Foreskin keratinocyte (primary cell): ENCODE measurements at places on chromosomes 12 and 14.

- DNase-seq, result no peak
Measured at GRCh38 chr12:96327889-96328288, 72.3 kb downstream of the CDK17 start.

DNA sequence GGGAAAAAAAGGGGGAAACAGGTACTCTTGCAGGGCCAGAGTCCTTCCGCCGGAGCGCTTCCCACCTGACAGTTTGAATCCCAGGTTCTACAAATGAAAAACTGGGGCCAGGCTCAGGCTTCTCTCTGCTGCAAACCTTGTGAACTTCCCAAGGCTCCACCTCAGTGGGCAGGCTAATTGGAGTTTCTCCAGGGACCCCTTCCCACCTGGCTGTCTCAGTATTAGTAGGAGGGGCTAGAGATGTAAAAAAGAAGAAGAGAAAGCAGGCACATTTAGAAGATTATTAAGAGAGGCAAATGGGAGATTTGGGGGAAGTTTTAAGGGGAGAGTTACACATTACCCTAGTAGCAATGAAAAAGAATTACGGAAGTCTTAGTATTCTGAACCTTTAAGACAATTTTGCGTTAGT, 20.0 kb upstream of the CLEC2D start:
- DNase-seq, result peak; percentile 23

DNA sequence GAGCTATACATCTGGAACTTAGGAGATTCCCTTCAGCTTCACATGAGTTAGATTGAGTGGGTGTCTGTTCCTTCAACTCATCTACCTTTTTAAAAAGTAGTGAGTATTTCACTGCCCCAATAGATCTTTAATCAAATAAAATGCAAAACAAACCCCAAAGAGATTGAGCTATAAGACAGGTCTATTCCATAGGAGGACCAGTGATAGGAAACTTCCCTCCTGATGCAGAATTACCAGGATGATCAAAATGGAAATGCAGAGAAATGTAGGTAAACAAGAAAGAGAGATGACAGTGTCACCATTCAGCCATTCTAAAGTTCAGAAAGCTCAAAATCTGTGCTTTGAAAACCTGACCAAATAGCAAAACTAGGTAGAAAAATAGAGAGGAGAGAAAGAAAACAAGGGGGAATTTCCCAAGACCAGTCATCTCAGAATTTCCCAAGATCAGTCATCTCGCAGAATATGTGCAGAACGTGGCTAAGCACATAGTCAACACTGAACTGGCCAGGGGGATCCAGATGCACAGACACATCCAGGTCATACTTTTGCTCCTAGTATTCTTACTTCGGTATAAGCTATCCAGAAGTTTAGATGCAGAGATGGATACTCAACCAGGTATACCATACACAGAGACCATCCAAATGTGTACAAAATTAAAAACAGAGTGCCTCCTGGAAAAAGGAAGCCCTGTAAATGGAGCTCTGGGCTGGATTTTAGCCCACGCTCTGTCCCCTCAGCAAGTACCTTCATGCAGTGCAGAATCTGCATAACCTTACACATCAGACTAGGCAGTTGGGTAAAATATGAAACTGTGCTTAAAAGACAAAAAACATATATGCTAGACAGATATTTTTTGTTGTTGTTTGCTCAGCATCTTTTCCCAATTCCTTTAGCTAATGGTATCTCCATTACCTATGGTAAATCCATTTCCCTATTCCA, 27.4 kb downstream of the SLC41A2 start:
- peak; percentile 68 for DNase-seq

GRCh38 chr14:24078146-24078545, 6.8 kb downstream of the CPNE6 start:
- DNase-seq, result no peak

DNA sequence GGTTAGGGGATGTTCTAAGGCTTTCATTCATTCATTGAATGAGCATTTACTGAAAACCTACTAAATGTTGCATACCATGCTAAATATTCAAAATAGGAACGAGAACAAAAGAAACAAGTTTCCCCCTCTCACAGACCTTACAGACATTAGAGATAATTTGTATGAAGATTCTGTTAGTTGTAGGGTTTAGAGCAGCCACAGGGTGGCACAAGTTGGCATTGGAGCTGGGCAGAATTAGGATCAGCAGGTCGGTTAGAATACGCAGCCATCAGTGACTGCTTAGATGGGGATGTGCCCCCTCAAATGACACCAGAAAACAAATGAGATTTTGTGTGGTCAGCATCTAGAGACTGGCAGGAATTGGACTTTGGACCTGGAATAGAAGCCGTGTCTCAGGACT, 166.3 kb upstream of the DAAM1 start:
- no peak for DNase-seq

DNA sequence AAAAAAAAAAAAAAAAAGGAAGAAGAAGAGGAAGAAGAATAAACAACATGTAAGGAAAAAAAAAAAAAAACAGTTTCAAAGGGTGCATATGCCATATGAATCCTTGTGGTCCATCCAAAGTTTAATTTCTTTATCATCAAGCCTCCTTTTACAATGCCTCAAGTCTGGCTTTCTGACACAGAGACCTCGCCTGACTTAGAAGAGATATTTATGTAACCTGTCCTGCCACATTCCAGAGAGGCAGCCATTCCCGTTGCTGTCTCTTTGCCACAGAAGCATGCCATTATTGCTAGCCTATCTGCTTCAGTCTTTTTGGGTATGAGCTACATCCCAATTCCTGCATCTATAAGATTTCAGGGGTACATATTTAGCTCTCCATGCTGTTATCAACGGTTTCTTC, 596.7 kb upstream of the ATP2B1 start:
- DNase-seq, result peak; percentile 29

- no peak for DNase-seq
Measured at GRCh38 chr12:100566887-100567637, 6.4 kb upstream of the GAS2L3 start.

DNA sequence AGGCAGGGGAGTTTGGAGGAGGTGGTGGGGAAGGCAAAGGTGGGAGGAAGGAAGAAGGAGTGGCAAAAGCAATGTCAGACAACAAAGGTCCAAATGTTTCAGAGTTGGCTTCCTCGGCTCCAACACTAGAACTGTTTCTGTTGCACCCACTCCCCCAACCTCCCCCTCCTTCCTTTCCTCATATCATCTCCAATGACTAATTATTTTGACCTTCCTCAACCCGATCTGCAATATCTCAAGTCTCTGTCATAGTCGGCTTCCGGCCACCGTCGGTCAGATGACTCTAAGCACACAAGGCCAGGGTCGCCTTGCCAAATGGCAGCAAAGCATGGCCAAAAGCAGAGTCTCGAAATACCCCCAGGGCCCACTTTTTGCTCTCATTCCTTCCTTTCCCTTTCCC, 637.0 kb upstream of the TBX3 start:
- no peak for DNase-seq

DNA sequence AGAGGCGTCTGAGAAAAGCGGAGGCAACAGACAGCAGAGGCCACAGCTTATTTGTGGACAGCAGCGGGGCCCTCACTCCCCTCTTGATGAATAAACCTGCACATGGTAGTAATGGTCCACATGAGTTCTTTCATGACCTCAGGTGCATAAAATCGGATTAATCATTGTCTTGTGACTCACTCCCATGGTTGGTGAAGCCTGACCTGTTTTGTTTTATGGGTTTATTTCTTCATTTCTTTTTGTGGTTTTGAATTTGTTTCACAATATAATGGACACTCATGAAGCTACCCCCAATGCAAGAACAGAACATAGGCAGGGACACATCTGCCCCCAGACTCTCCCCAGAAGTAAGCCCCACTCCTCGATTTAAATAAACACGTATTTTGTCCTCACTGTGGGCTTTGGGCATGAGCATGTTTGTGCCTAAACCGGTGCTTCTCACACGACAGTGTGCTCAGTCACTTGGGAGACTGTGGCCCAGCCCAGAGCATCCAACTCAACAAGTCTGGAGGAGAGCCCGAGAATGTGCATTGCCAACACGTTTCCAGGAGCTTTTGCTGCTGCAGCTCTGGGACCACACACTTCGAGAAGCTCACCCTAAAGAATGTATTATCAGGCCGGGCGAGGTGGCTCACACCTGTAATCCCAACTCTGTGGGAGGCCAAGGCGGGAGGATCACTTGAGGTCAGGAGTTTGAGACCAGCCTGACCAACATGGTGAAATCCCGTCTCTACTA, 116.1 kb downstream of the SCARB1 start:
- peak; percentile 95 for DNase-seq

- no peak for DNase-seq
Measured at GRCh38 chr14:29410581-29410980, 517.1 kb downstream of the PRKD1 start.

DNA sequence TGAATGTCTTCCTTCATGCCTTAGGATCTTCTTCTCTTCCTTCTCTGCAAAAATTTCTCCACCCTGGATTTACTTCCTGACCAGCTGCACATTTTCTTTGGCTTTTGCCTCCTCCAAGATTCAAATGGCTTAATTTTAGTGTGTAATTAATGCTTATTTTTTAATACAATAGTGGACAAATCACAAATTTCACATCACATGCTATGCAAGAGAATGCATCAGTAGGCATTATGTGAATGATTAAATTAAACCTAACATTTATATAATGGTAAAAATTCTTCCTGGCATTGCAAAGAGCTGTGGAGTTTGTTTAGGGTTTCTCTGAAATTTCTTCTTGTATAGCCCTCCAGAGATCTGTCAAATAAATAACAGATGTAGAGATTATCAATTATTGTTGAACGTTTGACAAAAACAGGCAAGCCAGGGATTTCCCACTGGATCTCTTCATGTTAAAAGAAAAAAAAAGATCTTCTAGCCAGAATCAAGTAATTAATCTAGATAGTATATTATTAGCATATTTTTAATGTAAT, 84.4 kb downstream of the NAV3 start:
- no peak for DNase-seq

- DNase-seq, result no peak
Measured at GRCh38 chr12:49636574-49636973, 13.2 kb downstream of the PRPF40B start.

DNA sequence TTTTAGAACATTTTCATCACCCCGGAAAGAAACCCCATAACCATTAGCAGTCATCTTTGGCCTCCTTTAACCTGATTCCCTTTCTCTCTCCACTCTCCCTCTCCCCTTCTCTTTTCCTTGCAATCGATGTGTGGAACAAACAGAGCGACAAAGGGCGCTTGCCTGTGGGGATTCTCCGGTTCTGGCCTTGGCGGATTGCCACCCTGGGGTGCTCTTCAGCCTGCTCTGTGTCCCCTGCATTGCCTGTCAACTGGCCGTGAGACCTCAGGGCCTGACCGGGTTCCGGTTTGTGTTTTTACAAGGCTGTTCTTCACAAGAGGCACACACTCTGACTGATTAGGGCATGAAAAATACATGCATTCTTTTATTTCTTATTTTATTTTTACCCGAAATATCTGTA, 27.8 kb downstream of the LRTM2 start:
- no peak for DNase-seq

GRCh38 chr12:131005161-131006035, 51.7 kb downstream of the ADGRD1 start:
- DNase-seq, result no peak

DNA sequence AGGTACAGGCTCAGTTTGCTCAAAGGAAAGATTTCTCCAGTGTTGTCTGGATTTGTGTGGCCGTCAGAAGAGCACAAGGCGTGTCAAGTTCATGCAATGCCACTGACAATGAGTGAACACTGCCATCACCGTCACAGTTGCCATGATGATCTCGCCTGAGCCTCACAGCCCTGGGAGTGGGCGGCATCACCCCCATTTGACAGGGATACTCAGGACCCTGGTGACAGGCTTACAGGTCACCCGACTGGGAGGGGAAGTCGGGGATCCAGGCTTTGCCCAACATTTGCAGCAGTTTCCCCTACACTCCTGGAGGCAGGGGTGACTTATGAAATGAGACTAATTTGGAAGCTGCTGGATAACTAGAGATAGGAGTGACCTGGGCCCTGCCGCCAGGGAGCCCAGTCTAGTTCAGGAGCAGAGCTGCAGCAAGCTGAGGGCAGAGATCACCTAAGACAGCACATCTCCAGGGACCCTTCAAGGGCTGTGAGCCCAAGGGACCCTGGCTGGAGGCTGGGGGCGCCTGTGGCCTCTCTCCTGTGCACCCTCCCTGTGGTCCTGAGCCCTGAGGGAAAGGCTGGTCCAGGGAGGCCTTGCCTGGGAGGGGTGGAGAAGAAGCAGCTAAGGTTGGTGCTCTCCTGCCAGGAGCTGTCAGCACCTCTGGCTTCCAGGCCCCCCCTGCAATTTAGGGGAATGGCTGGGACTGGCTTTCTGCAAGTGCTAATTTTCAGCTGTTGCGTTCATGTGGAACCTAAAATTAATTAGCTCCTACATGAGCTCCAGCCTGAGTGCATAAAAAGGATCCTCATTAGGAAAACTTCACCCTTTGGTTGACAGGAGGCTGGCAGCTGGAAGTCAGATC, 32.4 kb upstream of the BEGAIN start:
- DNase-seq, result no peak

DNA sequence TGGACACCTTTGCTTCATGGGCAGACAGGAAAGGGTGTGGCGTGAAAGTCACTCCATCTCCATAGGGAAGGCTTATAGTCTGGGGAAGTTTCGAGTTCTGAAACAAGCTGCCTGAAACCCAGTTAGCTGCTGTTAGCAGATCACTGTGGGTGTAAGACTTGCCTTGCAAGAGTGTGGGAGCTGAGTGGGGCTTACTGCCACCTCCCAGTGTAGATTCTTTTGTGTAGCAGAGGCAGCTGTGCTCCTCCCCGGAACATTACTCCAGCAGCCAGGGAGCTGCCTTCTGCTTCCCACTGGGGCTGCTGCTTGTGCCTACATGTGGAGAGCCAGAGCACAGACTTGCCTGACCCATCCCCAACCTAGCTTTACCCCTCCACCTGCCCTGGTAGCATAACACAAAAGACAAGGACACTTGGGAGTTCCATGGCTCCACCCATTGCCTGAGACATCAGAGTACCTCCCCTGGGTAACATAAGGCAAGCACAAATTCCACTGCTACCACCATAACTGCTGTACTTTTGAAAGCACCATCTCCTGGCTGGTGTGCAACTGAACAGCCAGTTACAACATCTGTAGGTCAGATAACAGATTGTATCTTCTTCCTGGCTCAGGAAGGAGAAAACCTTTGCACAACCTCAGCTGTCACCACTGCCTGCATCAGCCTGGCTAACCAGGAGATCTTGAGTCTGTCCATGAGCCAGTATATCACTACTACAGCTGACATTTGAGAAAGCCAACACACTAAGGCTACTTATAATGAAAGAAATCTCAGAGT, 69.5 kb downstream of the ADAMTS20 start:
- DNase-seq, result no peak

DNA sequence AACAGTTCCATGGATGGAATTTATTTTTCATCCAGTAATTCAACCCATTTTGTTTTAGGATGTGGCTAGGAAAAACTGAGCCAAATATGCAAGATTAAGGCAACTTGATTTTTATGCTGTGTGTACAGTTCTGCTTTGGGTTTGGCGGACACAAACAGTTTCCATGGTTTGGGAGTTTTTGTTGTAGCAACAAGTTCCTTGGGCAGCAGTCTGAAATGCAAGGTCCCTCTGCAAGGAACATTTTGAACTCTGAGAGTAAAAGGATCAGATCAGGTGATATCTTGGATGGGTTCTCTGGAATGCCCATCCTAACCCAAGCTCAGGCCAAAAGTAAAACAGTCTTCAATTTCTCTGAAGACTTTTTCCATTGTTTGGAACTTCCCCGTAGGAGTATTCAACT, 161.2 kb downstream of the TMX1 start:
- no peak for DNase-seq
